ENCODE measurements at places on chromosomes 2 and 18.

DNA sequence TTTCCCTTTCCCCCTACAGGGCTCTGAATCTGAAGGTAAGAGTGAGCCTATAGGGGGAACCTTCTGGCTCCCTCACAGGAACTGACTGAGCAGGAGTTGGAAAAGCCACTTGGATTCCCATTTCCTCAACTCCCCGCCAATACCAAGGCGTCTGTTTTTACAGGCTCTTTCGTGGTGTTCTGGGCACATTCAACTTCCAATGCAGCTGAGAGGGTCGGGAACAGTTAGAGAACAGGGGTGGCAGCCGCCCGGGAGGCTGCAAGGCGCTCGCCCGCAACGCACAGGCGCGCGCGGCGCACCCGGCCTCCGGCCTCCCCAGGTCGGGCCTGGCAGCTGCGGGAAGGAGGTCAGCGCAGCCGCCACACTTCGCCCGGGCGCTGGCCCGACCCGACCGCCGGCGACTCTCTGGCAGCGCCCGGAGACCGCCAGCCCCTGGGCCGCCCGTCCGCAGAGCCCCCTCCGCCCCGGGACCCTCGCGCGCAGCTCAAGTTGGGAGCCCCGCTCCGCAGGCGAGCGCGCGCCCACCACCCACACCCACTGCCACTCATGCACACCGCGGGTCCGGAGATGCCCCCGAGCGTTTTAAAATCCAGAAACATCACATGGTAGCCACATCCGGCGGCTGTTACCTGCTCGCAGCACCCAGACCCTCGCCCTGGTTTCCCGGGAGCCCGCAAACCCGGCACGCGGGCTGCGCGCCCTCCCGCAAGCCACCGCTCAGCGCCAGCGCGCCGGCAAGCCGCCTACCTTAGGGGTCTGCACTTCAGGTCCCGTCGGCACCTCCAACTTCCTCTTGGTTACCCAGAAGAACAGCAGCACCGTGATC, 816 bp downstream of the GALNT14 start:
- DNase-seq = no peak

- DNase-seq = no peak
These were observed 32.4 kb downstream of the NPC1 start for GRCh38 chr18:23553887-23554286.

- DNase-seq = no peak
These were observed 84.1 kb upstream of the RTN4 start for GRCh38 chr2:55134316-55134706.

DNA sequence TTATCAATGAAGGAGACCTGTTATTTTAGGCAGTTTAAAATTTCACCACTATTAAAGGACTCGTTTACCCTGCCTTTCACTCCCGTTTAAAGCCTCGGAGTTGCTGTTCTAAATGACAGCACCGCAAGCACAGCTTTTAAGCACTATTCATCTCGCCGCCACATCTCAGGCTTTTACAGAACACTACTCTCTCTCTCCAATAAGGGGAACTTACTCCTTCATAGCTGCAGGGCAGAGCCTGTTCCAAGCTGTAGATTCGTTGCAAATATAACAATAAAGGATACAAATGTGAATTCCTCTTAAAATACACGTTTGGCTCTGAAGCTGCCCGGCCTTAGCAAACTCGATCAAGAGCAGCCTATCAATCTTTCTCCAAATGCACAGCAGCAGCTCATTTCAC, 271.8 kb downstream of the ZNF521 start:
- DNase-seq = no peak

GRCh38 chr2:57701391-57701791, 345.2 kb upstream of the VRK2 start:
- no peak for DNase-seq

All from stimulated activated CD8-positive, alpha-beta memory T cell treated with anti-CD3 and anti-CD28 coated beads, Interleukin-4, amount 100 ng/mL, for 1 hour (primary cell).